Epithelial cell of proximal tubule (primary cell): ENCODE measurements at places on chromosomes 7 and 10. TPM values are rescaled to one million over a fixed set of nuclear protein-coding genes. Genes with fewer than 3 reads are reported as not detected.

GRCh38 chr10:48599830-48600134 lies 5.1 kb downstream of the ARHGAP22 start:
- no peak for DNase-seq

- no peak for DNase-seq
Observed at GRCh38 chr7:122746948-122747347, 44.2 kb upstream of the RNF148 start.

GRCh38 chr7:89145801-89146200 lies 350.3 kb upstream of the TEX47 start:
- DNase-seq, result no peak

Gene MPLKIP
- total RNA-seq, result 82.0 and 82.1 TPM in 2 replicates

Gene CNNM1
- total RNA-seq, result 0.22 and 0.63 TPM in 2 replicates

Gene LRIT1
- not detected in 2 replicates for total RNA-seq

DNA sequence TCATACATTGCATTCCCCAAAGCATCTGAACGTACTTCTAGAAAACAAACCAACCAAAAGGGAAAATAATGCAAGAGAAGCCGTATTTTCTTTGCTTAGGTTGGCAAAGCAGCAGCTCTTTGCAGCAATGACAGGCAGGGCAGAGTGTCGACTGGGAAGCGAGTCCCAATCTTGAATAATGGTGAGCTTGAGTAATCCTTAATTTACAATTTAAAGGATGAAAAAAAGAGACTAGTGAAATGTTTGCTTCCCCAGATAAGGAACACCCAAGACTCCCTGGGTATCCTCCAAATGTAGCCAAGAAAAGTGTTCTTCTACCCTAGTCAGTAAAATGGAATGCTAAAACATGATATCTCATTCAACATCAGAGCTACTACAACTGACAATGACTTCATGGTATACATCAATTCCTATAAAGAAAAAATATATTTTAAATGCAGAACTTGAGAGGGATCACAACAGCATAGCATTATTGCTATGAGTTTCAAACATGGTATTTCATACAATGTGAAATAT lies 32.0 kb downstream of the GPAM start:
- no peak for DNase-seq

DNA sequence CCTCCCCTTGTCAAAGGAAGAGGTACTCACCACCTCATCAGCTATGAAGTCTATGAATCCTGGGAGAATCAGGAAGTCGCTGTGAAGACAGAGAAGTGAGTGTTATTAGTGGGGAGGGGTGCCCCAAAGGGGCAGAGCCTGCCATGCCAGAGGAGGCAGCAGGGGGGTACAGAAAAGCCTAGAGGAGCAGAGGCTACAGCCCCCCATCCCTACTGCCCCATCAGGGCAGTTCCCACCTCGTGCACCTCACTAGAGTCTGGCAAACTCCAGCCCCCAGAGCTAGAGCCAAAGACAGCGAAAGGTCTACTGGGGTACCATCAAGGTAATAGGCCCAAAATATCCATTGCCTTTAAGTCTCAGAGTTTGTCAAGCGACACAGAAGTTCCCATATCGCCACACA lies 6.1 kb downstream of the IMPDH1 start:
- DNase-seq, result no peak

GRCh38 chr10:85447690-85448089 lies 918.9 kb downstream of the GRID1 start:
- DNase-seq, result no peak
